Activated naive CD4-positive, alpha-beta T cell treated with anti-CD3 and anti-CD28 coated beads for 36 hours (primary cell): ENCODE measurements at places on chromosomes 6 and 20. TPM values are rescaled to one million over a fixed set of nuclear protein-coding genes. Genes with fewer than 3 reads are reported as not detected.

Gene NTSR1
- not detected for total RNA-seq

Gene SOBP
- total RNA-seq, result 0.26 TPM

GRCh38 chr6:29870104-29870503, 42.5 kb downstream of the HLA-G start:
- no peak for DNase-seq
- H3K27ac ChIP-seq, result no peak overlapping the region
- H3K4me3 ChIP-seq, result no peak overlapping the region

Gene RNGTT
- total RNA-seq, result 21.7 TPM

DNA sequence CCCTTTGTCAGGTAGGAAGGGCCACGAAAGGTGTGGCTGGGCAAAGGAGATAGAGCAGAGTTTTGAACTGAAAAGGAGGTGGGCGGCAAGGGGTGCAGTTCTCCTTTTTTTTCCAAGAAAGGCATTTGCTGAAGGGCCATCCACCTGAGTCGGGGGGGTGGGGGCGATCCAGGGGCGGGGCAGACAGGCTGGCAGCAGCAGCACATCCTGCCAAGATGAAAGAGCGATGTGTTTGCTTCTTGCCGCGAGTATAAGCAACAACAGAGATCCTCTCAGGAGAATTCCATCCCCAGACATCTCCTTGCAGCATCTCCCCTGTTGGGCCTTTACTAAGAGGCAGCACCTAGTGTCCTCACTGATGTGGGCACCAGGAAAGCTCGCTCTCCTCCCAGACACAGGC, 516.5 kb downstream of the CD83 start:
- DNase-seq, result peak; percentile 41
- H3K27me3 ChIP-seq, result no peaks in the 10 kb centered on the region
- peak overlapping the region; percentile 65 for H3K4me3 ChIP-seq
- no peak overlapping the region for H3K27ac ChIP-seq
- no peaks in the 10 kb centered on the region for H3K36me3 ChIP-seq
- peaks cover 44% of the 10 kb centered on the region for H3K4me1 ChIP-seq

- peaks cover 3% of the 10 kb centered on the region for H3K27me3 ChIP-seq
- no peak overlapping the region for H3K27ac ChIP-seq
- DNase-seq, result no peak
These were observed 113.3 kb downstream of the LY86 start for GRCh38 chr6:6701864-6702263.

DNA sequence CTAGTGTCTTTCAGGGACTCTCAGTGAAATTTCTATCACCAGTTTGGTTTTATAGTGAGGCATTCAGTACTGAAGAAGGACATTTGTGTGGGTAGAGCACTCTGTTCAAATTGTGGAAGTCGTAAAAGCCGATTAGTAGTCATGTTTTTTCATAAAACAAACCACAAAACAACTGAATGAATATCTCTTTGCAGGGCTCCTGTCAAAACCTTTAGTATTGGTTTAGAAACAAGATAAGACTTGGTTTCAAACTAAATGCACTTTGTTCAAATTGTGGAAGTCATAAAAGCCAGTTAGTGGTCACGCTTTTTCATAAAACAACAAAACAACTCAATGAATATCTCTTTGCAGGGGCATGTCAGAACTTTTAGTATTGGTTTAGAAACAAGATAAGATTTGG, 23.8 kb downstream of the ADGRF4 start:
- DNase-seq, result no peak
- no peak overlapping the region for H3K4me3 ChIP-seq
- H3K36me3 ChIP-seq, result no peaks in the 10 kb centered on the region

DNA sequence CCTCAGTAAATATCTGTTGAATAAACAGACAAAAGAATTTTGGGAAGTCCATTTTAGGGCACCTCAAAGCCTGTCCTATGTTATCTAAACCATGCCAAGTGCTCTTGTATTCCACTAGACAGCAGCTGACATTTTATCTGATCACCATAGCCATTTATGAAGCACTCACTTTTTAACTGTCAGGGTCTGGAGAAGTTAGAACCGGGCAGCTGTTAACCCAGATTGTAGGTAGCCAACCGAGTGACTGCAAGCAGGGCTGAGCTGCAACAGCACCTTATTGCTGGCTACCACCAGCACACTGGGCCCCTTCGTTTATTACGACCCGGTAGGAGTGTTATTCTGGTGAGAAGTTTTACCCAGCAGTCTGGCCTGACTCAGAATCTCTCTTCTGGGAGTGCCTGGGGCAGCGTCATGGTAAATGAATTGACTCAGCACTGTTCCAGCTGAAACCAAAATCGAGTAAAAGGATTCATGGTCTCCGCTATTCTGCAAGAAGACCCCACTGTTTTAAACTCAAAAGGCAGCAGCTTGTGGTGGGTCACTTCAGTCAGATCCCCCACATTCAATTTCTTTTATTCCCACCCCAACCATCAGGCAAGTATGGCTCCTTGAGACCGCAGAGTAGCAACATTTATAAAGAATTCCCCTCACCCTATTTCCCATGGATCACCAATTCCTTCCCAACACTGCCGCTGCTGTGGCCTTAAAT, 1.7 kb downstream of the UBE2V1 start:
- peaks cover 78% of the 10 kb centered on the region for H3K4me1 ChIP-seq
- H3K27me3 ChIP-seq, result no peaks in the 10 kb centered on the region
- H3K36me3 ChIP-seq, result peaks cover 23% of the 10 kb centered on the region
- peak overlapping the region; percentile 92 for H3K27ac ChIP-seq
- H3K4me3 ChIP-seq, result peak overlapping the region; percentile 89

GRCh38 chr6:83613378-83613777, 95.5 kb downstream of the SNAP91 start:
- no peaks in the 10 kb centered on the region for H3K4me1 ChIP-seq
- peaks cover 5% of the 10 kb centered on the region for H3K27me3 ChIP-seq
- H3K4me3 ChIP-seq, result no peak overlapping the region
- H3K27ac ChIP-seq, result no peak overlapping the region

DNA sequence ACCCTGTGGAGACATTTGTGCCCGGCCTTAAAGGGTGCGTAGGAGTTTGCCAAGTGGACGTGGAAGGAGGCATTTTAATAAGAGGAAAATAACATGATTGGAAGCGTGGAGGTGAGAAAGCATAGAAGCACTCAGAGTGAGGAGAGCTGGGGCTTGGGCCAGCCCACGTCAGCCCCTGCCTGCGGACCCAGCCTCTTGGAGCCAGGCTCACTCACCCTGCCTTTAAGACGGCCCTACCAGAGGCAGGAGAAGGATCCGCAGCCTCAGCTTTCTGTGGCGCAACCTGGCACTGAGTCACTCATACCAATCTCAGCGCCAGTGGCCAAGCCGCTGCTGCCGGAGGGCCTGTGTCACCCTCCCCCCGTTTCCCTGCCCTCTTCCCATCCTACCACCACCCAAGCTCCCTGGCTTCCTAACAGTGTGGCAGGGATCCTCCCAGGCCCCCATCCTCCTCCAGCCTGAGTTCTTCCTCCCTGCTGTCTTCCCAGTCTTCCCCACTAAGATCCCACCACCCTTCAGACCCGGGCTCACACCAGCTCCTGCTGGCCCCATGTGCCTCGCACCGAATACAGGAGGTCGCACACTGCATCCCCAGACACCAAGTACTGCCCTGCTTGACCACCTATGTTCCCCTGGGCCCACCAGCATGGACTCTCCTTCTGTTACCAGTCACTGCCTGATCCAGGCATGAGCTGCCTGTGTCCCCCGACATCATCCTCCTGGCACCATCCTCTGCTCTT, 285.2 kb downstream of the UST start:
- H3K4me1 ChIP-seq, result peaks cover 65% of the 10 kb centered on the region
- DNase-seq, result peak; percentile 37
- peak overlapping the region; percentile 74 for H3K4me3 ChIP-seq
- H3K36me3 ChIP-seq, result no peaks in the 10 kb centered on the region

Gene ADGRF5
- total RNA-seq, result not detected

DNA sequence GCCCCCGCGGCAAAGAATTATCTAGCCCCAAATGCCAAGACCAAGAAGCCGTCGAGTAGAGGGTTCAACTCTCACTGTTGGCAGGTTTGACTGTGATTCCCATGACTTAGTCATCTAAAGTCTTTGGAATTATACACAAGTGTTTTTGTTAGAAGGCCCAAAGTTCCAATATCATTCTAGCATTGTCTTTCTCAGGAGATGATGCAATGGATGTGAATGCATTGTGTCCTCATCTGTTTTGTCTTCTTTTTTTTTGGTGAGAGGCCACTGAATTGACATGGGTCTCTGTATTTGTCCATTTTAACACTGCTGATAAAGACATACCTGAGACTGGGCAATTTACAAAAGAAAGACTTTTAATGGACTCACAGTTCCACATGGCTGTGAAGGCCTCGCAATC, 290.5 kb upstream of the ZFP64 start:
- peaks cover 2% of the 10 kb centered on the region for H3K4me1 ChIP-seq
- no peaks in the 10 kb centered on the region for H3K36me3 ChIP-seq
- no peak overlapping the region for H3K27ac ChIP-seq
- no peaks in the 10 kb centered on the region for H3K27me3 ChIP-seq
- DNase-seq, result no peak

Gene SLC22A2
- not detected for total RNA-seq

Gene RBPJL
- total RNA-seq, result not detected

DNA sequence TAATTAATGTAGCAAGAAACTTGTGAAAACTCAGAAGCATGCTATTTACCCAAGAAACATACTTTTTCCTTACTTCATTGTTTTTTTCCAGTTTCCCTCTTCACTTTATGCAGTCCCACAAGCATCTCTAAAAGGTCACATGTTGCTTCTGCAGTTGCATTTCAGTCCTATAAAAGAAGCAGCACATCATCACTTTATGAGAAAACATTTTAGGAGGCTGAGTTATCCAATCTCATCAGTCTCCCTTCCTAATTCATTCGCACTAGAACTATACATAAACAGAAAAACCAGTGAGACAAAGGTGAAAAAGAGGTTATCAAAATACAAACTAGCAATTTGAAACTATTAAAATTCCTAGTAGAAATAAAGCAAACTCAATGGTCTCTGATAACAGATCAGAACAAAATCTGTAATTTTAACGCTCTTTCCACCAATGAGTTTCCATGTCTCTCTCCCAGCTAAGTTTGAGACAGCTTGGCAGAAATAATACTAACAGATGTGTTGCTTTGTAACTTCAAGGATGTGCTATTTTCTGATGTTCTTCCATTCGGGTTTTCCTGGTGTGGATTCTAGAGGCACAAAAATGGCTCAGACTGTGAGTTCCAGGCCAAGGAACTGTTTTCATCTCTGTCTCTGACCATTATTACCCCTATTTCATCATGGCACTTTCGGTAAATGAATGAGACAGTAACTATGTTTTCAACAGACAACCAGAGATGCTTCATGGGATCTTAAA, 48.4 kb downstream of the ZHX3 start:
- H3K4me1 ChIP-seq, result no peaks in the 10 kb centered on the region
- no peaks in the 10 kb centered on the region for H3K27me3 ChIP-seq
- H3K4me3 ChIP-seq, result no peak overlapping the region
- no peak for DNase-seq

Gene NNAT
- total RNA-seq, result 0.91 TPM

GRCh38 chr6:130376936-130377335, 11.1 kb downstream of the TMEM200A start:
- no peaks in the 10 kb centered on the region for H3K36me3 ChIP-seq
- no peak overlapping the region for H3K4me3 ChIP-seq
- no peaks in the 10 kb centered on the region for H3K27me3 ChIP-seq
- H3K27ac ChIP-seq, result no peak overlapping the region
- peaks cover 8% of the 10 kb centered on the region for H3K4me1 ChIP-seq

Gene EPHA7
- not detected for total RNA-seq

- no peak for DNase-seq
- no peaks in the 10 kb centered on the region for H3K4me1 ChIP-seq
- no peak overlapping the region for H3K4me3 ChIP-seq
- H3K27me3 ChIP-seq, result no peaks in the 10 kb centered on the region
- H3K36me3 ChIP-seq, result no peaks in the 10 kb centered on the region
- no peak overlapping the region for H3K27ac ChIP-seq
These were observed 208.1 kb downstream of the TINAG start for GRCh38 chr6:54516321-54516720.

- H3K27ac ChIP-seq, result peak overlapping the region; percentile 96
- H3K4me3 ChIP-seq, result peak overlapping the region; percentile 84
- H3K4me1 ChIP-seq, result peaks cover 12% of the 10 kb centered on the region
- no peaks in the 10 kb centered on the region for H3K27me3 ChIP-seq
- no peaks in the 10 kb centered on the region for H3K36me3 ChIP-seq
- peak; percentile 73 for DNase-seq
These were observed 61.9 kb downstream of the GPR6 start for GRCh38 chr6:110039981-110040383.

GRCh38 chr6:12271997-12272396, 18.2 kb upstream of the EDN1 start:
- no peak overlapping the region for H3K4me3 ChIP-seq
- peaks cover 2% of the 10 kb centered on the region for H3K4me1 ChIP-seq
- DNase-seq, result no peak
- H3K27me3 ChIP-seq, result no peaks in the 10 kb centered on the region

Gene SRSF12
- total RNA-seq, result 0.15 TPM

Gene PPIL1
- 42.8 TPM for total RNA-seq

Gene SLC17A2
- 0.14 TPM for total RNA-seq

Gene RNF114
- total RNA-seq, result 72.3 TPM

Gene TNFRSF6B
- total RNA-seq, result not detected

DNA sequence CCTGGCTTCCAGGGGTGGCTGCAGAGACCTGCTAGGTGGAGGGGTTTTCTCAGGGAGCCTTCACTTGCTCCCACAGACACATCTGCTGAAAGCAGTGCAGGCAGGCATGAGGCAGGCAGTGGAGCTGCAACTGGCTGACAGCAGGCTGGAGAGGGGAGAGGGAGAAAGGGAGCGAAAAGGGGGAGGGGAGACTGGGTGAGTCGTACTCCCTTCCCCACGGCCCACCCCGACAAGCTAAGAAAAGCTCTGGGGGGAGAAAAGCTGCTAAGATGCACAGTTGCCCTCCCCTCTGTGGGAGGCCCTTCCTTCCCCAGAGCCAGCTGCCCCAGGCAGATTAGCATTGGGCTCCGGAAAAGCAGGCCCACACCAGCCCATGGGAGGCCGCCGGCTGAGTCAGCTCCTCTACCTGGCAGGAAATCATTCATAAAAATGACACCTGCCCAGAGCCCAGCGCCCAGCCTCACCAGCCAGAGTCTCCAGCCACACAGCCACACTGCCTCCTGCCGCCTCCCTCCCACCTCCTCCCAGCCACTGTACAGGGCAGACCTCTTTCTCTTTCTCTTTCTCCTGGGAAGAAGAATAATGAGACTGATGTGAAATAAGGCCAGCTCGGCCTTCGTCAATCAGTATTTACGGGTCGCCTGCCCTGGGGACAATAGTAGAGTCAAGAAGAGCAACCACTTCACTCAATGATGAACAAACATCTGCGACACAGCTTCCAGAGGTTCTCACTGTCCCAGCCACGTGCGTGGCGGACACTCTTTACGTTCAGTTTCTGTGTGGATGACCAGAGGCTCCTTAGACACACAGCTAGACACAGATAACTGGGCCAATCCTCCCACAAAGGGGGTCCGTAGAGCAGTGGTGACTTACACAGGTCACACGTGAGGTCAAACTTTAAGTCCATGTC, 7.7 kb upstream of the C20orf203 start:
- peak; percentile 47 for DNase-seq
- H3K36me3 ChIP-seq, result no peaks in the 10 kb centered on the region
- no peak overlapping the region for H3K4me3 ChIP-seq

GRCh38 chr6:153117986-153118879, 12.8 kb downstream of the RGS17 start:
- H3K36me3 ChIP-seq, result no peaks in the 10 kb centered on the region
- no peak overlapping the region for H3K4me3 ChIP-seq
- H3K27me3 ChIP-seq, result peaks cover 26% of the 10 kb centered on the region
- no peak for DNase-seq
- no peak overlapping the region for H3K27ac ChIP-seq

GRCh38 chr6:135087803-135088202, 33.2 kb upstream of the HBS1L start:
- peak; percentile 50 for DNase-seq
- peak overlapping the region; percentile 43 for H3K4me3 ChIP-seq
- no peaks in the 10 kb centered on the region for H3K27me3 ChIP-seq
- H3K27ac ChIP-seq, result peak overlapping the region; percentile 69
- peaks cover 82% of the 10 kb centered on the region for H3K4me1 ChIP-seq
